ENCODE measurements at places on chromosomes 6 and 20.

- no peak for DNase-seq
Observed at GRCh38 chr6:155085582-155086257, 90.6 kb downstream of the TIAM2 start.

- no peak for DNase-seq
Observed at GRCh38 chr20:21191839-21192238, 66.0 kb downstream of the KIZ start.

DNA sequence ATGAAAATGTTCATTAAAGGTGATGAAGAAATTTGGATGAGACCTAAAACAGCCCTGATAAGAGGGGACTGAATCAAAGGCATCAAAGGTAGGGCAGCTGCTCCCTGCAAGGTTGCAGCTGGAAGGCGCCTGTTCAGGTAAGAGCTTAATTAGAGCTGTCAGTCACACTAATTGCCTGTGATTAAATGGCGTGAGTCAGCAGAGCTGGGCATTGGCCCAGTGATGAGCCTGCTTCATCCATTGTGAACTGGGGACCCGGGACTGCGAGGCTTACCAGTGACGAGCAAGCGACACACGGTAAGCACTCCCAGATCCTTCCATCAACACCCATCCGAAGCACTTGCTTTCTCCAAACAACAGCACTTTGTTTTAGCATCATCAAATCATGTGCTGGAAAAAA is 621.5 kb upstream of the CDH4 start:
- no peak for DNase-seq

- DNase-seq: no peak
Observed at GRCh38 chr6:39686976-39687375, 38.2 kb downstream of the KIF6 start.

- no peak for DNase-seq
Observed at GRCh38 chr6:155171747-155172449, 91.9 kb upstream of the CLDN20 start.
